ENCODE measurements at places on chromosomes 4 and X. TPM values are rescaled to one million over a fixed set of nuclear protein-coding genes. Genes with fewer than 3 reads are reported as not detected.

- no peak for DNase-seq
Measured at GRCh38 chrX:22665818-22666217, 333.9 kb upstream of the DDX53 start.

- no peak for DNase-seq
Measured at GRCh38 chr4:138688408-138689085, 327.0 kb upstream of the NOCT start.

DNA sequence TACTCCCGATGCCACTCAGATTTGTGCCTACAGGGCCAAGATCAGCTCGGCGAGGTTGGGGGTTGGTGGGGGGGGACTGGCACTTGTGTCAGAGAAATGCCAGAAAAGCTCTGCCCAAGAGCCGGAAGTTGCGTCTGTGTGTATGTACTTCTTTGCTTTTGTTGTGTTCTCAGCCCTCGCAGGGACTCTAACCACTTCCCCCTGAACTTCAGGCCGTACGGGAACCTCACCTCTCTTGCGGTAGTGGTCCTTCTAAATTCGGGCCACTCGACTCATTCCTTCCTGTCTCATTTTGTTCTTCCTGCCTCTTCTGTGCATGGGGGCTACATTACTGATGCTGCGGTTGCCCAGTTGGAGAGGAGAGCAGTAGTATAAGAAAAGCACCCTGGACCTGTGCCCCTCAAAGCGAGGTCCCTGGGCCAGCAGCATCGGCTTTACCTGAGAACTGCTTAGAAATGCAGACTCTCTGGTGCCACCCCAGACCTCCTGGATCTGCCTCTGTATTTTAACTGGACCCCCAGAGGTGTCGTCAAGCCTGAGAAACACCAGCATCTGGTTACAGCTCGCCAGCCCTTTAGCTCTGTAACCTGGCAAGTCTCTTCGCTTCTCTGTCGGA lies 146.3 kb upstream of the RPS6KA3 start:
- DNase-seq = peak; percentile 16

- DNase-seq = no peak
Measured at GRCh38 chrX:110536816-110537215, 178.2 kb downstream of the RTL9 start.

DNA sequence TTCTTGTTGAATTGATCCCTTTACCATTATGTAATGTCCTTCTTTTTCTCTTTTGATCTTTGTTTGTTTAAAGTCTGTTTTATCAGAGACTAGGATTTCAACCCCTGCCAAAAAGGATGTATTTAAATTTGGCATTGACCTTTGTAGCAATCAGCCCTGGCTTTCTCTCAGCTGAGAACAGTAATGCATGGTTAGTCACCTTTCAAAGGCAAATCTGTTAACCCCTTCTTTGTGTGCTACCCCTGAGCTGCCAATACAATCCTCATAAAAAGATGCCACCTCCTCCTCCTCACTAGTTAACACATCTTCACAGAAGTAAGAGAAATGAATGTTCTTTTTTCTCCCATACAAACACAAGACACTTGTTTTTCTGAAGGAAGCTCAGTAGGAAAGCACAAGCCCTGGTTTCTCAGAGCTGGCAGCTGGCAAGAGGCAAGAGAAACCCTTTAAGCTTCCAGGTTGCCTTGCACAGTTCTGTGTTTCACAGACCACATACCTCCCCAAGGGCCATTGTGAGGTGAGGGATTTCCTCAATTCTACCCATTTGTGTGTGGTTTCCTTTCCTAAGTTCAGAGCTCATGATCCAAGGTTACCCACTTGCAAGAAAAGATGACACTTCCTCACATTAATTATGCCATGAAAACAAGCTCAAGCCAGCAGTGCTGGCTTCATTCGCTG lies 122.6 kb downstream of the RCHY1 start:
- no peak for DNase-seq

DNA sequence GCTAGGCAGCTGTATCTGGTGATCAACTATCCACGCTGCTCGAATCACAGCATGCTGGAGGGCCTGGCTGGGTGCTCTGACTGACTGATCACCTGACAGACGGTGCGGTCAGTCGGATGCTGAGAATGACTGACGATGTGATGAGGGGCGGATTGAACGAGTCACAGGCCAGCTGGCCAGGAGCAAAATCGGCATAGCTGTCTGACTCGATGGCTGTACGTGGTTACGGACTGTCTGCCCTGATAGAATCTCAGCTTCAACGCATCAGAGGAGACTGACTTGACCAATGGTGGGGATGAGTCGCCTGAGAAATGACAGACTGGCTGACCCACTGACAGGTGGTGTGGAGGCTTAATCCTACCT lies 1.0 kb upstream of the SUV39H1 start:
- DNase-seq = no peak

GRCh38 chr4:7653510-7654369 lies 219.0 kb upstream of the PSAPL1 start:
- no peak for DNase-seq

GRCh38 chr4:105895583-105896460 lies 551 bp downstream of the NPNT start:
- no peak for DNase-seq

- DNase-seq = no peak
Measured at GRCh38 chr4:157908691-157909090, 264.1 kb downstream of the GASK1B start.

GRCh38 chr4:69577245-69577644 lies 62.2 kb downstream of the UGT2A2 start:
- no peak for DNase-seq

TLR10 gene
- total RNA-seq = 107 TPM

SPANXA1 gene
- not detected for total RNA-seq

HTN1 gene
- total RNA-seq = not detected

TCEAL7 gene
- not detected for total RNA-seq

RAB9B gene
- 0.51 TPM for total RNA-seq

UGT2B11 gene
- total RNA-seq = not detected
